ENCODE measurements at places on chromosomes 11 and 22. TPM values are rescaled to one million over a fixed set of nuclear protein-coding genes. Genes with fewer than 3 reads are reported as not detected.
A peak's percentile ranks its signal among the peaks of the same experiment; 100 is the strongest.

GRCh38 chr11:79179087-79179486 is 261.7 kb downstream of the TENM4 start:
- no peak for DNase-seq

GRCh38 chr11:64096835-64097234 is 61.1 kb downstream of the FLRT1 start:
- DNase-seq = peak; percentile 43

DNA sequence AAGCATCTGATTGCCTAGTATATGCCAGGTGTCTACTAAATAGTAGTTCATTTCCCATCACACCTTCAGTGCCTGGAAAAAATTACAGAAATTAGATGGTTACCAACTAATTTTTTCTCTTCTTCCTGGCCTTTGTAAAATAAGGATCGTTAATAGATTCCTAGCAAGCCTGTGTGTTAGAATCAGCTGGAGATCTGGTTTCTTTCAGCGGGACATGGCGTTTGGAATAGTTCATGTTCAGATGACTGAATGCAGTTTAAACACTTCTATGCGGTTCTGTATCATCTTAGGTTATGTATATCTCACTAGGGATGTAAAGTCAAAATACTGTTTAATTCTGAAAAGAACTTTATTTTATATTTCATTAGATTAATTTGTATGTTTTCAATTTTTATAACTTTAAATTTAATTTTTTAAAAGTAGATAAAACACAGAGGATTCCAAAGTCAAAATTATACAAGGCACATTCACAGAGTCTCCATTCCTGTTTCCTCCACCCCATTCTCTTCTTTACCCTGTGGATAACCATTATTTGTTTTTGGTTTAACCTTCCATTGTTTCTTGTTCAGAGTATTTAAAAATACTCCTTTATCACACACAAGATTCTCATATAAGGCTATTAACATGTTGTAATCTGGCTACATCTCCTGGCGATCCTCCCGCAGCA is 132.8 kb downstream of the ATXN10 start:
- no peak for DNase-seq

- DNase-seq = no peak
These were observed 193.3 kb downstream of the TMEM135 start for GRCh38 chr11:87230995-87231394.

- peak; percentile 61 for DNase-seq
These were observed 3.6 kb downstream of the ZFTA start for GRCh38 chr11:63764679-63765647.

DNA sequence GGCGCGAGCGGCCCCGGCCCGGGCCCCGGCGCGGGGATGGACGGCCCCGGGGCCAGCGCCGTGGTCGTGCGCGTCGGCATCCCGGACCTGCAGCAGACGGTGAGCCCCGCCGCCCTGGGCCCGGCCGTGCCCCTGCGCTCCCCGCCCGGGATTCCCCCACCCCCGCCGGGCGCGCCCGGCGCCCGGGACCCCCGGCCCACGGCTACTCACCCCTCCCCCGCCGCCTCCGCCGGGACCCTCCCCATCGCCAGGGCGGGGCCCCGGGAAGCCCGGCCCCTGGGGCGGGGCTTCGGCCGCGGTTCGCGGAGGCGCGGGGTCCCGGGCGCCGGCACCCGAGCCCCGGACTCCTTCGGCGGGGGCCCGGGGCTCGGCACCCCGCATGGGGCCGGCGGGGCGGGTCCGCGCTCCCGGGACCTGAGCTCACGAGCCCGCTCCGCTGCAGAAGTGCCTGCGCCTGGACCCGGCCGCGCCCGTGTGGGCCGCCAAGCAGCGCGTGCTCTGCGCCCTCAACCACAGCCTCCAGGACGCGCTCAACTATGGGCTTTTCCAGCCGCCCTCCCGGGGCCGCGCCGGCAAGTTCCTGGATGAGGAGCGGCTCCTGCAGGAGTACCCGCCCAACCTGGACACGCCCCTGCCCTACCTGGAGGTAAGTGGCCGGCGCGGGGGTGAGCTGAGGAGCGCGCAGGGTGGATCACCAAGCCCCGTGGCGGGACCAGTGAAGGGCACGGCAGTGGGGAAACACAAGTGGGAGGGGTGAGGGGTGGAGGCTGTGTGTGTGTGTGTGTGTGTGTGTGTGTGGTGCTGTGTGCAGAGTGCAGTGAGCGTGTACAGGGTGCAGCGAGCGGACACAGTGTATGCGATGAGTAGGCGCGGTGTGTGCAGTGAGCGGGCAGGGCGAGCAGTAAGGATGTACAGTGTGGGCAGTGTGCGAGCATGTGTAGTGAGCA is 2.3 kb downstream of the SHANK3 start:
- DNase-seq = peak; percentile 68

- no peak for DNase-seq
These were observed 48.6 kb downstream of the GAB4 start for GRCh38 chr22:16959345-16959930.

DNA sequence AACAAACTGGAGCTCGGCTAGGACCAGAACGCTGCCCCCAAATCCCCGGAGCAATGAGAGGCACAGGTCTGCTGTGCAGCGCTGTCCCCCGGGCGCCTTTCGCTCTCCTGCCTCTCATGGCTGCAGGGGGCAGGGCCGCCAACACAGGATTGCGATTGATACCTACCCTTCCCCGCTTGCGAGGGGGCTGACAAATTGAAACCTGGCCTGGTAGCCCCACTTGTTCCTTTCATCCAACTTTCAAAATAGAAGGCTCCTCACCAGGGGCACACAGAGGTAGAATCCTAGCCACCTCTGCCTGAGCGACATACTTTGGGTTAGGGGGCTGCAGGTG is 642 bp upstream of the CASTOR1 start:
- DNase-seq = no peak

DNA sequence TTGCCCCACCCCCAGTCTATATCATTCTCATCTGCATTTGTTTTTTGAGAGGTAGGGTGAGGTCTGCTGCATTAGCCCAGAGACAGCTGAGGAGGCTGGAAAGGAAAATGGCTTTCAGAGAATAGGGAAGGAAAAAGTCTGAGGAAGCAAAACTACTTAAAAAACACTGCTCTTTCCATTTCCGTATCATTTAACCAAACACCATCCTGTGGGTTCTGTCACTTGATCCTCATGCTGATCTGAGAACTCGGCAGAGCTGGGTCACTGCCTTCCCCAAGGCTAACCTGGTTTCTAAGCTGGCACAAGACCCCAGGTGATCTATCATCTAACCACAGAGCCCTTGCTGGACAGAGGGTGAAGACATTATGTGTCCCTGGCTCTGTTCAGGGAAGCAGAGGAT is 1.2 kb downstream of the FOLR2 start:
- DNase-seq = no peak

- DNase-seq = no peak
These were observed 7.3 kb downstream of the CD6 start for GRCh38 chr11:60978546-60979380.

- DNase-seq = no peak
These were observed 29.8 kb upstream of the DDX10 start for GRCh38 chr11:108635106-108635505.

DNA sequence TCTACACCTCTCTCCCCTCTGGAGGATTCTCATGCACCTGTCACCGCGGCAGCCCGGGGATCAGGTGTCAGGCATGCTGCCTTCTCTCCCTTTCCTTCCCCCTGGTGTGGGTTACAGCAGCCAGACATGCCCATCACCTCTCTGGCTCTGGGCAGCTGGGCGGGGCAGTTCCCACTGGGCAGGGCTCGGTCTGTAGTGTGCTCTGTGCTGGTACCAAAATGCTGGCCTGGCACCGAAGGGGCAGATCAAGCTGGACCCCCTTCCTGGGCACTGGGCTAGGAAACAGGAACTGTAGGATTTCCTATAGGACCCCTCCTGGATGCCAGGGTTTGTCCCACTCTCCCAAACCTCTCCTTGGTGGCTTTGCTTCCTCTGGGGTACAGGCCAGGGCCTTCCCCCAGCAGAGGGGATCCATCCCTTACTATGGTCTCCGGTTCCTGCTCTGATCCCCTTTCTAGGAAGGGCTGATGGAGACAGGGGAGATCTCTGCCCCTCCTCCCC is 821 bp downstream of the GAL3ST1 start:
- DNase-seq = no peak

DNA sequence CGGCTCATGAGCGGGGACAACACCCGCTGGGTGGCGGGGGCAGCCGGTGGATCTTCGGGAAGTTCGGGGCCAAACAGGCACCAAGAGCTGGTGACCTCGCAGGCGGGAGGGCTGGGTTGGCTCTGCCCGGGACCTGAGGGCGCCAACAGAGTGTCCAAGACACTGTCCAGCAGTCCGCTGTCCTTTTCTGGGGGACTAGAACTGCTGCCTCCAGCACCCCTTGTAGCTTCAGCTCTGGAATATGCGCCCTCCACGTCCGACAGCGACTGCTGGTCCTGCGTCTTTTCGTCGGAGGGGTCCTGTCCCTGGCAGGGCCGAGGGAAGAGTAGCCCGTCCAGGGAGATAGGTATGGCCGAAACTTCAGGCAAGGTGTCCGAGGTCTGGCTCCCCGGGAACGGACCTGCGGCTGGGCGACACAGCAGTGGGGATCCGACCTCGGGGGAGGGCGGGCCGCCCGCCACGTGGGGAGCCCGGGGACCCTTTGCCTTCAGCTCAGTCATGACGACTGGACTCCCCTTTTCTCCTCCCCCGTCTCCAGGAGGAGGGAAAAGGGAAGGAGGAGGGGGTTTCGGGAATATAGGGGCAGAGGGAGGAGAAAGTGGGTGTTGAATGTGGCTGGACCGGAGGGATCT is 926 bp downstream of the PGR start:
- peak; percentile 24 for DNase-seq

DNA sequence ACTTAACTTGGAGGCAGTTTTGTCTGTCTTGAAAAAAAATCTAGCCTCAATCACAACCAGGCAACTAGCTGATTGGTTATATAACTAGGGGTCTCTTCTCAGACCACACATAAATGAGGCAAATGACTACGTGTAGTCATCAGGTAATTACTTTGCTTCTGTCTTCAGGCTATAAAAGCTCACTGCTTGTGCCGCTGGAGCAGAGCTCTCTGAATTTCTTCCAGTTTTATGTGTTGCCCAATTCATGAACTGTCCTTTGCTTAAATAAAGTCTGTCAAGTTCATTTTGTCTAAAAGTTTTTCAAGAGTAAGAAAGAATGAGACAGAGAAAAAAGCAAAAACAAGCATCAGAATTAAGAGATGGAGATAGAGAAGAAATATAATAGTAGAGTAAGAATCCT is 93.4 kb downstream of the MUC15 start:
- no peak for DNase-seq

STK33 gene
- total RNA-seq = 29.6 TPM

TPH1 gene
- total RNA-seq = 0.31 TPM

MMP8 gene
- not detected for total RNA-seq

CDC45 gene
- total RNA-seq = 0.85 TPM

MLC1 gene
- not detected for total RNA-seq

NRIP3 gene
- total RNA-seq = 2.4 TPM

FREY1 gene
- not detected for total RNA-seq

SHISAL1 gene
- 1.5 TPM for total RNA-seq

PLAAT5 gene
- total RNA-seq = 2.9 TPM

PARVG gene
- total RNA-seq = 5.7 TPM

KRTAP5-1 gene
- not detected for total RNA-seq

GPR83 gene
- 0.19 TPM for total RNA-seq

OR51I1 gene
- total RNA-seq = not detected

UBQLNL gene
- not detected for total RNA-seq

CCDC15 gene
- 0.40 TPM for total RNA-seq

ZFTA gene
- total RNA-seq = 13.9 TPM

C11orf87 gene
- not detected for total RNA-seq

Measured in right cardiac atrium (tissue), 5 donors.